ENCODE measurements at places on chromosomes 4 and X.

DNA sequence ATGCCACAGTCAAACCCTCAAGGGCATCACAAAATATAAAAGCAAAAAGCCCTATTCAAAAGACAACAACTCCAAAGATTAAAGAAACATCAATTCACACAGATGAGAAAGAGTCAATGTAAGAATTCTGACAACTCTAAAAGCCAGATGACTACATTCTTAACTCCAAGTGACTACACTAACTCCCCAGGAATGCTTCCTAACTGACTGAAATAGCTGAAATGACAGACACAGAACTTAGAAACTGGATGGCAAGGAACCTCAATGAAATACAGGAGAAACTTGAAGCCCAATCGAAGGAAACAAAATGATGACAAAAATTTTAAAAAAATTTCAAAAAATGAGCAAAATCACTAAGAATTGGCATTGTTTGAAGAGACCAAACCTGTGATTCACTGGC lies 1047.6 kb upstream of the PCDH10 start:
- DNase-seq = no peak

DNA sequence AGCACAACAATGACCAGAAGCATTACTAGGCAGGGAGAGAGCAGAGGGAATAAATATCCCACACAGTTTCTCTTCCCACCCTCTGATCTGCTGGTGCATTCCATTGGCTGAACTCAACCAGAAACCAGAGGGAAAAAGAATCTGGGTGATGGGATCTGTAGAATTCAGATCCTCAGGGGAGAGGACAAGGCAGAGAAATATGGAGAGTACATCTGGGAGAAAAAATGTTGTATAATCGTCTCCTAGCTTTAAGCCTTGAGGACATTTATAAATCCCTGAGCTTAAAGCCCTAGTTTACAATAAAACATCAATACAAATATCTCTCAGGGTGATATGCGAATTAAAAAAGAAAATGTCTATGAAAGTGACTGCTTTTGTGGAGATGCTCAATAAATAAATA lies 368.1 kb upstream of the MAD2L1 start:
- DNase-seq = no peak

DNA sequence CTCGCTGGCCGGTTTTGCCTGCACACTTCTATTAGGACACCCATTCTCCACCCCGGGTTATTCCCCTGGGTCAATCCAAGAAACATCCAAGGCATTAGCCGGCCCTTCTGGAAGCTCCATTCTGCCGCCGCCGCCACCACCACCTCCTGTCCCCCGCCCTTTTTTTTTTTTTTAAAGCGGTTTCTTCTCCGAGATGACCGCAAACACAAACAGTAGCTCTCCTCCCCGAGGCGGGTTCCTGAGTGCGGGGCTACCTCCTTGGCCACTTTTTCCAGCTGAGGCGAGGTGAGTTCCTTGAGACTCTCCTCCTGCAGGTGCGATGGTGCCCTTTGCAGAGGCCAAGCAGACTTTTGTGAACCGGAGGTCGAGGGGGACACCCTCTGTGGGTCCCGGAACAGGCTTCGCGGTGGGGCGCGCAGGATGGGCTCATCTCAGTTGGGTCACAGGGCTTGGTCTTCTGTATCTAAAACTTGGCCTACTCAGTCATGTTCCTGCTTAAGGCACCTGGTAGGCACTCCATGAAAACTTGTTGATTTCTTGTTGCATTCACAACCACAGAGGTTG lies 930 bp downstream of the NWD2 start:
- no peak for DNase-seq

DNA sequence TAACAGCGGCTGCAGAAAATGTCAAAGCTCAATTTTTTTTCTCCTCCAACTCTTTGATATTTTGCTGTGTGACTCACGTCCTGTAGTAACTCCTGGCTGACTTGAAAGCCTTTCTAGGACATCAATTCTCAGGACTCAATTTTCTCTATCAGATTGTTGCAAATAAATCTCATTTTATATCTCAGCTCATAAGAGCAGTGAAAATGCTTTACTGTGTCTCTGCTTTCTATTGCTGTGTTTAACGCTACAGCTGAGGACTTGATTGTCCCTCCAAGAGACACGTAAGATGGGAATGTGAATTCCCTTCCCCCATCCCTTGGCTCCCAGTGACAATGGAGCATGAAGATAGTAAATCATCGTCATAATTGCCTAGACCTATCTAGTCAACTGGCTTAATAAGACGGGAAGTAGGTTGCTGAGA lies 20.5 kb upstream of the CBR4 start:
- DNase-seq = no peak

GRCh38 chr4:179624768-179625181 lies 2182.5 kb upstream of the AGA start:
- no peak for DNase-seq

DNA sequence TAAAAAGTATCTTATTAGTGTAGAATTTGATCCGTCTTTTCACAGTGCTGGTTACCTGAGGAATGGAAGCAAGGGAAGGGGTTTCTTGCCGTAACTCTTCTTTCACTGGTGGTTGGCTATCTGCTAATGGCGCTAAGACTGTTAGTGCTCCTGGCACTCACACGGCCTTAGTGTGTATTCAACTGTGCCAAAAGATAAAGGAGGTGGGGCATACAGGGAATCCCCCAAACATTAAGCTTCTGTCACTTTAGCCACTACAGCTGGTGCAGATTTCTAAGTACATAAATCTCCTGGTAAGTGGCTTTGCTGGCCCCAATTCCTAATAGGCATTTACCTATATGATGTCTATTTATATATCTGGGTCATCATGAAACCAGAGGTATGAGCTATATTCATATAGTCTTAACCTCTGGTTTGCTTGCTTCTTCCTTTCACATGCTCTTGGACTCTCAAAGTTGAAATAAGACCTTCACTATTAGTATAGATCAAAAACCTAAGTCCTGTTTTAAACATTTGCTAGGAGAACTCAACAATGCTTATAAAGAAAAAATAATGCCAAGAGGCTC lies 95.1 kb downstream of the TSPAN7 start:
- no peak for DNase-seq

DNA sequence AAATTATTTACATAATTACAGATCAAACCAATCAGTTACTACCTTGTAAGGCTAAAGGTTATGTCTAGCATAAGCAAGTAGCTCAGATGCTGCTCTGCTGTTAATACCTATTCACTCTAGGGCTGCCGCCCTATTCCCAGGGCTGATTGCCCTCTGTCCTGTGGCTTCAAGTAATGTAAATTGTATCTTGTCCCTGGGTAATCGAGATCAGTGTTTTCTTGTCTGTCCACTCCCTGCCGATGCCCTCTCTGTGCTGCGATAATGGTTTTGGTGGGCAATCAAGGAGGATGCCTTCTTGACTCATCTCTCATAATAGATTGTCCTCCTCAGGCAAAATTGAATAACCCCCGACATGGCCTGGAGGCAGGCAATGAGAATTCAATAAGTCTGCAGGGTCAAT lies 641.0 kb upstream of the PITX2 start:
- no peak for DNase-seq

DNA sequence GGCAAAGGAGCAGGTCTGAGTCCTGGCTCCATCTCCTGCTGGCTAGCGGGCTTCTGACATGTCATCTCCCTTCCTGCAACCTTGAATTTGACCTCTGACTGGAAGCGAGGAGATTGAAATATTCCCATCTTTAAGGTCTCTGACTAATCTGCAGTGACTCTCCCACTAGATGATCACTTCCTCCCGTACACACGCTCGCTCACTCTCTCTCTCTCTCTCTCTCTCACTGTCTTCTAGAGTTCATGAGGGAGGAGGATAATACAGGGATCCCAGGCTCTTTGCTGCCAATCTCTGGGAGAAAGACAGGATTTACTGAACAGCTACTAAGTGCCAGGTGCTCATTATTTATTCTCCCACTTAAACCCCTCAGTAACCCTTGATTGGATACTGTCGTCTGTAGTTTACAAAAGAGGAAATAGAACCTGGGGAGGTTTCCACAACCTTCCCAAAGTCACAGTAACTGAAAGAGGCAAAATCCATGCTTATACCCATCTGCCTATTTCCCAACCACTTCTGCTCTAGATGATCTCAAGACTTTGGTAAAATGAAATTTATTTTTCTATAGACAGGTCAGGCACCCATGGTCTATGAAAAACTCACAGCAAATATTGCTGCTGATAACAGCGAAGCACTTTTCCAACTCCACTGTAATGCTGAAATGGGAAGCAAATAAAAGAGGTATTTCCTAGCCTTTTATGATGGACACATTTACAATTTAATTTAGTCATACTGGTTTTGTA lies 193.5 kb upstream of the C1QTNF7 start:
- no peak for DNase-seq

- DNase-seq = no peak
Measured at GRCh38 chr4:138889216-138889615, 126.4 kb upstream of the NOCT start.

DNA sequence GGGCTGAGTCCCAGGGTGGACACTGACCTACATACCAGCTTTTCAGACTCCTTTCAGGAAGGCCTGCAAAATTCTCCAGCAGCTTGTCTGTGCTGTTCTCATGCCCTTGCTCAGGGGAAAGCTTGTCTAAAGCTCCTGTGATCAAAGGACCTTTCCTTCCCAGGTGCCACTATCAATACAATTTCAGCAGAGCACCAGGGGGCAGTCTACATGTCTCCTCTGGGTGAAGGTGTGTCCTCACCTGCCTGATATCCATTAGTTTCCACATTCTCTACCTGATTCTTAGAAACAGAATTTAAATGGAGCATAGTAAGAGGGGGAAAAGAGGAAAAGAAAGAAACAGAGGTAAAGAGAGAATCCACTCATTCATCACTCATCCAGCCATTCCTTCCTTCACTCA lies 114.2 kb downstream of the PPARGC1A start:
- no peak for DNase-seq

DNA sequence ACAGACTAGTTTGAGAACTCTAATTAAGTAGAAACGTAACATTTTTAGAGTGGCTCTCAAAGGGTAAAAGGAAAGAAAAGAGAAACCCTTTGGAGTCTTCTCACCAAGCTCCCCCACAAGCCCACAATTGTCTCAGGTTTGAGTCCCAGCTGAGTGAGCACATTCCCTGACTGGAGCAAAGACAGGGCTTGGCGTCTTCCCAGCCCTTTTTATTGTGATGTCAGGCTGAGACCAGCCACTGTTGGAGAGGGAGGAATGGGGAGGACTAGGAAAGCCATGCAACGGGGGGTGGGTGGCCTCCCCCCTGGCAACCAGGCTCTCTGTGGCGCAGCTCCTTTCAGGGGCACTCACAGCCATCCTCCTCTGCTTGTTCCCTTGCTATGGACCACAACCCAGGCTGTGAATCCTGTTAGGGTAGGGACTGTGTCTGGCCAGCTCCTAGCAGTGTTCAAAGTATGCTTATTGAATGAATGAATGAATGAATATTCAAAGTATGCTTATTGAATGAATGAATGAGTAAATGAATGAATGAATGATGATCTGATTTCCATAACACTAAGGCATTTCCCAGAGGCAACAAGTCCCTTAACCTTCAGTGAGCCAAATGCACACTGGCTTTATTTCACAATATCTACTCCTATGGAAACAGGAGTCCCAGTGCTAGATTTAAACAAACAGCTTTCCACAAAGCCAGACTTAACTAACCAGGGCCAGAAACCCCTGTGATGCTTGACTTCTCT lies 413.3 kb downstream of the MID1IP1 start:
- no peak for DNase-seq

GRCh38 chr4:7256984-7257810 lies 64.9 kb downstream of the SORCS2 start:
- no peak for DNase-seq

DNA sequence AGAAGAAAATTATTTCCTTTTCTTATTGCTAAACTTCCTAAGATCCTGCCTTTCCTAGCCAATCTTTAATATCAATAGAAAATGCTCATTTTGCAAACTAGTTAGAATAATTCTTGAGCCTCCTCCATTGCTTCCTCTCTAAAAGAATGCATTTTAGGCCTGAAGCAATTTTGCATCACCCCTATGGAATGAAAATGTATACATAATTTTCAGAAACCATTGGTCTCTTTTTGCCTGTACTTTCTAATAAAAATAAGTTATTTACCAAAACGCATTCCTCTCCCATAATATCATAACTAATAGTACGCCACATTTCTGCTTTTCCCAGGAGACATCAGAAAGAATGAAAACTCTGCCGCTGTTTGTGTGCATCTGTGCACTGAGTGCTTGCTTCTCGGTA lies 1.7 kb downstream of the MUC7 start:
- DNase-seq = no peak

- DNase-seq = no peak
Measured at GRCh38 chr4:87075876-87076275, 141.1 kb downstream of the AFF1 start.

DNA sequence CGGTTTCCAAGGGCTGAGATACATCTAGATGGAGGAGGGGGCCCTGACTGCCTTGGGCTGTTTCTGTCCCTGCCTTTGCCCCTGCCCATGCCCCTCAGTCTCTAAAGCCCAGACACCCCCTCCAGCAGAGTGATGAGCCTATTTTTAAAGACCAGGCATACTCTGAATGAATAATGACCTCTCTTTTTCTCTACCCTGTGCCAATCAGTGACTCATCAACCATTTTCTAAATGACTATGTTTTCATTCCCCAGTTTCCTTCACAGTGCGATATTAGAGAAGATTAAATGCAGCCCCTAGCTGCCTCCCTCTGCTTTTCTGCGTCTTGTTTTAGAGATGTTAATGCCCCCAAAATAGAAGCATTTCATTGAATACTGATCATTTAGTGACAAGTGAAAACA lies 15.5 kb upstream of the NHS start:
- DNase-seq = no peak

GRCh38 chrX:45773572-45773971 lies 572.9 kb upstream of the DIPK2B start:
- DNase-seq = no peak

- DNase-seq = no peak
Measured at GRCh38 chr4:2250357-2251072, 8.6 kb upstream of the HAUS3 start.

DNA sequence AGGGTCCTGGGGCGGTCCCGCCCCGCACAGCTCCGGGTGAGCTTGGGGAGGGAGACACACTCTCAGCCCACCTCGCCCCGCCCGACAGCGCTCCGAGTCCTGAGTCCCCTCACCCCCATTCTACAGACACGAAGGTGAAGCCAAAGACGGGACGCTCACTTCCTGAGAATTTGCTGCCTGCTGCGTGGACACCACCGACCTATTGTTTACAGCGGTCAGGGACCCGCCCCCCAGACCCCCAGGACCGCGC lies 796 bp upstream of the ZNF141 start:
- DNase-seq = peak; percentile 3
